AG04450 (cell line): ENCODE measurements at places on chromosomes 13 and 19.

- no peak for DNase-seq
Observed at GRCh38 chr19:33503030-33503429, 18.6 kb downstream of the PEPD start.

DNA sequence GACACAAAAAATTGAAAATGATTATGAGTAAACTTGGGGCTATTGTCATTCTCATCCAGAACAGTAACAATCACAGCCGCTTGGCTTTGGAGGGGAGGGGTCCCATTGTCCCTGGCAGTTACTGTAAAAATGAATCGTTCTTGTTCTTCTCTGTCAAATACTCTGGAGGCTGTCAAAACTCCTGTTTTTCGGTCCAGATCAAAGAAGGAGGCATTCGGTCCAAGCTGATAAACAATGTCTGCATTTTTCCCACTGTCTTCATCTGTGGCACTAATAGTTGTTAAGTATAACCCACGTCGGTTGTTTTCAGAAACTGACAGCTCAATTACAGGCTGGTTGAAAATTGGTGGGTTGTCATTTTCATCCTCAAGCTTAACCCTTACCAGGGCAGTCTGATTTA is 3.4 kb downstream of the PCDH9 start:
- DNase-seq: no peak

- peak; percentile 69 for DNase-seq
Observed at GRCh38 chr13:46633416-46633815, 80.4 kb downstream of the LRCH1 start.

DNA sequence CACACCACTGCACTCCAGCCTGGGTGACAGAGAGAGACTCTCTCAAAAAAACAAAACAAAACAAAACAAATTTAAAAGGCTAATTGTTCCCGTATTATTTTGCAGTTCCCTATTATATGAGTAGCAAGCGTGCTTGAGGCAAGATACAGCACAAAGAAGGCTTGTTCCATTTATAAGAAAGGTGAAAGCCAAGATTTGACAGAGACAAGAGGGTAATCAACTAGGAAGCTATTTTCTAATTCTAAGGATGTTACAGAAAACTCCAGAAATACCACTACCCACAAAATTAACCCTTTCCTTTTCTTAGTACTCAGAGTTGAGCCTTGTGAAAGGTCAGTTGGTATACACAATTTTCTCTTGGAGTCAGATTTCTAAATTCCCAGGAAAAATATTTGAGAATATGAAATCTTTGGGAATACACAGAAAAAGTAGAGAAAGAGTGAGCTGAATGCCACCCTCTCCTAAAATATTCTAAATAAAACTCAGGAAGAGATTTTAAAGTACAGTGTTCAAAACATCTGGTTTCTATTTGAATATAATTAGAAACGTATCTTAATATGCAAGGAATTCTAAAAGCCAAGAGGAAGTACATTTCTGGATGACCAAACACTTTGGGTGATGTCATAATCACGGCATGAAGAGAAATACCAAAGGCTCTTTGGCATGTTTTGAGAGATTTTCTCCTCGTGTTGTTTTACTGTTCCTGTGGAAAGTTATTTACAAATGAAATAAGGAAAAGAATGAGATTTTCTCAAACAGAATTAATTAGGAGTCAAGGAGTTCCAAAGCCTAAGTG is 63.0 kb upstream of the FLT1 start:
- DNase-seq: peak; percentile 80

- DNase-seq: no peak
Observed at GRCh38 chr19:3474614-3475013, 5.7 kb downstream of the SMIM24 start.
